ENCODE measurements at places on chromosomes 13 and 19.
A peak's percentile ranks its signal among the peaks of the same experiment; 100 is the strongest.

GRCh38 chr19:11489378-11489777, 8.5 kb upstream of the ELAVL3 start:
- no peak for DNase-seq

DNA sequence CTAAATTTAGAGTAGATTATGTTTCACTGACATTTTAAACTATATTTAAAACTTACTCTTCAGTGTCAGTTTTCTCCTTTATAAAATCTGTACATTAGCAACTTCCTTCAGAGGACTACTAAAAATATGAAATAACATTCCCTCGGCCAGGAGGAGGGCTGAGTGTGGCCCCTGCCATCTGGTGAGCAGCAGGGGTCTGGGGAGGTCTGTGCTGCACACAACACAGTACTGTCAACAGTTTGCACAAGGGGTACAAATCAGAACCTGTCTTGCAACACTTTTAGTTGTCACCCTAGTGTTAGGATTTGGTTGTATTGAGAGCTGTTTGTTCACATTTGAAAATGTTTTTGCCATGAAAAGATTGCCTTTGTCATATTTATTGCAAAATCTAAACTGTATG, 48.9 kb downstream of the TPP2 start:
- no peak for DNase-seq

GRCh38 chr13:46728777-46729176, 68.2 kb downstream of the ESD start:
- DNase-seq = no peak

GRCh38 chr13:108850691-108851090, 221.3 kb downstream of the MYO16 start:
- DNase-seq = no peak

- no peak for DNase-seq
These were observed 423.5 kb upstream of the ATXN8OS start for GRCh38 chr13:69683921-69684686.

DNA sequence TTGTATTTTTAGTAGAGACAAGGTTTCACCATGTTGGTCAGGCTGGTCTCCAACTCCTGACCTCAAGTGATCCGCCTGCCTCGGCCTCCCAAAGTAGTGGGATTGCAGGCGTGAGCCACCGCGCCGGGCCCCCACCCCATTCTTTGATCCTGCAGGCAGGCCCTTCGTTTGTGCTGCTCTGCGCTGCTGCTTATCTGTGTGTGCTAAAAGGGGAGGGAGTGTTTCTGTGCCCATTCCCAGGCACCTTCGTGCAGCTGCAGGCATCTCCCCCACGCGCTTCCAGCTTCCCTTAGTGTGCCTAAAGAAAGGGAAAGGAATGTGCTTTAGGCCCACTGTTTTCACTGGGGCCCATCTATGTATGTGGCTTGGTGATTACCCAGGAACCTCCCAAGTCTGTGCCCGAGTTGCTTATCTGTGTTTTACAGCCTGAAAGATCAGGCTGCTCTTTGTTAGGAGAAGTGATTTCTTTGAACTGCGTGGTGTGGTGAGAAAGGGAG, 27.2 kb downstream of the EPN1 start:
- DNase-seq = no peak

- DNase-seq = peak; percentile 94
These were observed 25.2 kb upstream of the IGSF23 start for GRCh38 chr19:44587963-44588770.
